ENCODE measurements at places on chromosomes 7 and 10. TPM values are rescaled to one million over a fixed set of nuclear protein-coding genes. Genes with fewer than 3 reads are reported as not detected.

Gene NXPH1
- polyA plus RNA-seq, result not detected

Gene ADCY1
- 2.2 TPM for polyA plus RNA-seq

Gene HMX3
- not detected for polyA plus RNA-seq

Gene GRID2IP
- polyA plus RNA-seq, result 0.05 TPM

Gene CFAP46
- polyA plus RNA-seq, result 1.00 TPM

Gene PALD1
- 2.8 TPM for polyA plus RNA-seq

Gene DKK1
- polyA plus RNA-seq, result 0.18 TPM

Gene AS3MT
- polyA plus RNA-seq, result 35.2 TPM

Gene C7orf25
- 6.1 TPM for polyA plus RNA-seq

Gene METTL27
- polyA plus RNA-seq, result 0.38 TPM

Gene DOCK1
- polyA plus RNA-seq, result 7.8 TPM

Gene GNGT1
- polyA plus RNA-seq, result not detected

Gene TUBB8
- not detected for polyA plus RNA-seq

Gene C10orf67
- polyA plus RNA-seq, result 0.27 TPM

DNA sequence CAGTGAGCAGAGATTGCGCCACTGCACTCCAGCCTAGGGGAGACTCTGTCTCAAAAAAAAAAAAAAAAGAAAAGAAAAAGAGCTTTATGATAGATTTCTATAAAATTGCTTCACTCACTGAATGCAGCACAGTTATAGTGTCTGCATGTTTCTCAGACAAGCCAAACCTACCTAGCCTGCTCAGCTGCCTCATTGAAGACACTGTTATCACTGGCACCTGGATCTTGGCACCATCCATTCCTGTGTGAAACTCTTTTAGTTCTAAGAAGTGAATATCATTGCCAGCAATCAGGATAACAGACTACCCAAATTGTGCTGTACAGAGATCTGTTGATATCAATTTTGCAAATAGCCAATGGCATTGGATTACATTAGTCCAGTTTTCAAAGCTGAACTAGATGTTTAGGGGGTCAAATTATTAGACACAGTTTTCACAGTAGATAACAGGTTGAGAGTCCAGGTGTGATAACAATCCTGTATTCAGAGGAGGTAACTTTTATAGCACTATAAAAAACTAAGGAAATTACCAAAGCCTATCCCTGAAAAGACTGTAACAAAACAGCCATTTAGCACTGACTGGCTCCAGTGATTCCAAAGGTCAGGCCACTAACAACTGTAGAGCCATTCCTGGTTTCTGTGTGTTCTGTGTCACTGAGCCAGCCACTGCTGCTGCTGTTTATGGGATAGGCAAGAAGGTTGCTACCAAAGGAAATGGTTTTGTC lies 17.1 kb downstream of the PDSS1 start:
- no peak for DNase-seq

- no peak for DNase-seq
Observed at GRCh38 chr10:124283949-124284250, 134.8 kb downstream of the OAT start.

DNA sequence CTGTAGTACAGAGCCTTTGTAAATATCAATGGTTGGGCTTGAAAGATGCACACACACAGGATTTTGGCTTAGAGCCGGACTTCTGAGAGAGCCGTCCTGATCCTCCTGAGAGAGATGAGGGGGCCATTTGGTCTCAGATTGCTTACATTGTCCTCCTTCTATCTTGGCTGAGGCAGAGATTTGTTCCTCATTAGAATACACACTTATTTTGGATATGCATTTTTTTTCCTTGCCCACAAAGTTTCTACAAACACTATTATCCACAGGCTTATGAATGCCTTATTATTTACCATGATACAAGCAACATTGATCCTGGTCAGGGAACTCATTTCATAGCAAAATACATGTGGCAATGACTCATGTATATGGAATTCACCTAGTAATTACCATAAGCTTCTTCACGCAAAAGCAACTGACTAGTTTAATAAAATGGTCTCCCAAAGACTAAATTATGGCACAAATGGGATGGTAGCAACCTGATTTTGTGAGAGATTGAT lies 175.3 kb downstream of the MDFIC start:
- DNase-seq, result no peak

DNA sequence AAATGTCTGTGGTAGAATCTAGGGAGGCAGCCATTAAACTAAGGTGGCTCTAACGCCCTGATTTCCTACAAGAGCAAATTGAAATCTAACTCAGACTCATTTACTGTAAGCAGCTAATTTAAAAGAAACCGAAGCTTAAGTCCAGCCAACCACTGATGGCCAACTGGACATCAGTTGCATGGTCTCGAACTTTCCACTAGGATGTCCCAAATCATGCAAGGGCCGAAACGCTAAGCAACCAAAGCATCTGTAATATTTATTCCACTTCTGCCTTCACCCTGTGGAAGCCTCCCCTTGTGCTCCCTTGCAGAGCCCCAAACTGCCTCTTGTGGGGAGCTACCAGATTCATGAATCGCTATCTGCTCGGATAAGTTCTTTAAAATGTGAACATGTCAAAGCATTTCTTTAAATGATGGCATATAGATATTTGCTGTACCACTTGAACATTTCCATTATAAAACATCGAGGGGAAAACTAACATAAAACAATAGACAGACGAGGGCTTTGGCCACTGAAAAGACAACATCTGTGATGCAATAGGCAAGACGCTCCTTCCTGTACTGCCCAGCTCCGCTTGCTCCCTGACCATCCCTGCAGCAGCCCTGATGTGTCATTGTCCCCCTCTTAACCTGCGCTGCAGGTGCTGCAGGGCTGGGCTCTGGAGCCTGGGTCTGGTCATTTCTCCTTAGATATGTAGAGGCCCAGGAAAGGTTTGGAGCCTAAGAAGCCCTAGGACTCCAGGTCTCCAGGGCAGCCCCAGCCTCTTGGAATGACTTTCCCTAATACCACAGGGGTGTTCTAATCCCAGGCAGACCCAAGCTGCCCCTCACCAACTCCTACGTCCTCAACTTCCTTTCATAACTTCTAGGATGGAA lies 2.9 kb upstream of the RBP3 start:
- DNase-seq, result no peak

DNA sequence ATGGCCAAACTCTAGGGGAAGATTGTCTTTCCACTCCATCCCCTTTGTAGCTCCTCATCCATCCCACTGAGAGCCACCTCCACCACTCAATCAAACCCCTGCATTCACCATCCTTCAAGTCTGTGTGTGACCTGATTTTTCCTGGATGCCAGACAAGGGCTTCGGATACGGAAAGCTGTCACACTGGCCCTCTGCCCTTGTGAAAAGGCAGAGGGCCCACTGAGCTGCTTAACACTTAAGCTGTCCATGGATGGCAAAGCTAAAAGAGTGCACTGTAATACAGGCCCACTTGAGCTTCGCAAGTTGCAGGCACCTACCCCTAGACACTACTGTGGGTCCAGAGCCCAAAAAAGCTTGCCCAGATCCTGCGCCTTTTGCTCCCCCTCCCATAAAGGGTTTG lies 237.2 kb downstream of the MAGI2 start:
- DNase-seq, result no peak

- no peak for DNase-seq
Observed at GRCh38 chr7:42617071-42617765, 294.7 kb downstream of the C7orf25 start.

- no peak for DNase-seq
Observed at GRCh38 chr10:78779339-78779955, 289.3 kb upstream of the ZMIZ1 start.

GRCh38 chr7:121079425-121080169 lies 91.1 kb downstream of the CPED1 start:
- DNase-seq, result no peak

DNA sequence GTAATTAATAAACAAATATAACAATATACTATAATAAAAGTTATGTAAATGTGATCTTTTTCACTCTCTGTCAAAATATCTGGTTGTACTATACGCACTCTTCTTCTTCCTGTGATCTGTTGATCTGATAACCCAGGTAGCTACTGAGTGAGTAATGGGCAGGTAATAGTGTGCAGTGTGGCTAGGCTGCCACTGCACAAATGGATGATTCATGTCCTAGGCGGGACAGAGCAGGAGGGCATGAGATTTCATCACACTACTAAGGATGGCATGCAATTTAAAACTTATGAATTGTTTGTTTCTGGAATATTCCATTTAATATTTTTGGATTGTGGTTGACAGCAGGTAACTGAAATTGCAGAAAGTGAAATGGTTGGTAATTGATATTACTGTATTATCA lies 44.5 kb downstream of the TAS2R16 start:
- no peak for DNase-seq

GRCh38 chr10:51137756-51138529 lies 63.7 kb downstream of the PRKG1 start:
- no peak for DNase-seq

DNA sequence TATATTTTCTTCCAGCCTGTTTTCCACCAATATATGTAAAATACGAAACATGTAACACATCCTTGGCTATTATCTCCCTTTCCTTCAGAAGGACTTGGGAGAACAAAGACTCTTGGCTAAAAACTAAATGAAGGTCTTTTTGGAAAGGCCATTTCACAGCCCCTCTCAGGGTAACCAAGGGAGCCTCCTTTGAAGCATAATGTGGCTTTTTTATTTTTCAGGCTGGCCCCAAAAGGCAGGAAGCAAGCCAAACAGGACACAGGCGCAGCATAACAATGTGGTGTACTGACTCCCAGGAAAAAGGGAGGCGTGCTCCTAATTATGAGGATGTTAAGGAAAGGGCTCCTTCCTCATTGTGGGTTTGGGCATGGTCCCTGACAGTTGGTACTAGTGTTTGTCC lies 30.3 kb upstream of the CCSER2 start:
- DNase-seq, result no peak

- no peak for DNase-seq
Observed at GRCh38 chr10:2851566-2851965, 215.8 kb upstream of the PFKP start.

GRCh38 chr7:42197451-42197850 lies 39.6 kb downstream of the GLI3 start:
- DNase-seq, result no peak

DNA sequence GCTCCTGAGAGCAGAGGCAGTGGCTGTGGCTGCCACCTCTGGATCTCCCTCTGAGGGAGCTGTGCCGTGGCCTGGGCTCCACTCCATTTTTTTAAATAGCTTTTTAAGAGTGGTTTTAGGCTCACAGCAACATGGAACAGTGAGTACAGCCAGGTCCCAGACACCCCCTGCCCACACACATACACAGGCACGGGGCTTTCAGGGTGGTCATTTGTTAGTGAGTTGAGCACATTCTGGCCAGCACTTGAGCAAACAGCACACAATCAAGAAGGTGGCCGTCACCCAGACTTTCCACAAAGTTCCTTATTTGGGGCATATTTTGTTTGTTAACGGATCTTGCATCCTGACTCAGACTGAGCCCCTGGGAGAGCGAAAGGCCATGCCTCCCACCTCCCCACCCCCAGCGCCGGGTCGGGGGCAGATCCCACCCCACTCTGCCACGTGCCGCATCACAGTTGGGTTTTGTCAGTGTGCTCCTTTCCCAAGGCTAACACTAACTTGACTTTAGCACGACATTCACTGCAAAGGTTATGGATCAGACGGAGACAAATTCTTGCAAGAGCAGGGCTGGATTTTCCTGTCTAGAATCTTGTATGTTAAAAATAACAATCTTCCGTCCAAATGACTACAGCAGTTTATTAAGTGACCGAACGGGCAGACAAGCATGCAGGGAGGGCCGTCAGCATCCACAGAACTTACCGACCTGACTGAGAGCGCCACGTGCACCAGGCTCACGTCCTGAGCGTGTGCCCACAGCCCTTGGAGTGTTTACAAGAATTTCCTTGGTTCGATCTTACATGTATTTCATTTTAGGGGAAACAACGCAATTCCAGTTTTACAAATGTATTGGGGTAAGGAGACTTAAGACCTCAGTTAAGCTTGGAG lies 156.5 kb upstream of the NPS start:
- no peak for DNase-seq

DNA sequence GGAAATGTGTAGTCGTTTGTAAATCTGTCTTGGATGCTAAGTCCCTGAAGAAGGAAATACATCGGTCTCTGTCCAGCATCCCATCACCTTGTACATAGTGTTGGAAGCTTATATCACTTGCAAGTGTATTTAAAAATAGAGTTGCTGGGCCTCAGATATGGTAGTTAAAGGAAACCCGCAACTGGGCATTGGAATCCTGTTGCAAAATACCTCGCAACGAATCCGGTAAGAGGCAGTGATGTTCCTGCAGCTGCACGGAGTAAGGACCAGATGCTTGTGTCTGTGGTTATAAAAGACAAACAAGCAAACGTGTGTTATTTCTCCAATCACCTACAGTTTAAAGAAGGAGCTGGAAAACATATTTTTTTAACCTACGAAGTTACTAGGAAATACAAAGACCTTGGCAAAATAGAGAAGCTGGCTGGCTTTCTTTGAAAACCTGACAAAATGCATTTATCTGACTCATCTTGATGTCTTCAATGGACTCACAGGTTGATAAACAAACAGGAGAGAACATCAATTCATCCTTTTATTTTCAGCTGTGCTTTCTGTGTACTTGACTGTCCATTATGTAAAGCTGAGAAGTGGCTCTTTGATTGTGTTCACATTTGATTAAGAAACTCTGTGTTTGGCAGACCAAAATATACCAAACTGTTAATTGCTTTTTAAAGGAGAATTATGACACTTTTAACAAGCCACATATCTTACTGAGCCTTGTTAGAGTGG lies 326.4 kb downstream of the SFMBT2 start:
- DNase-seq, result no peak

DNA sequence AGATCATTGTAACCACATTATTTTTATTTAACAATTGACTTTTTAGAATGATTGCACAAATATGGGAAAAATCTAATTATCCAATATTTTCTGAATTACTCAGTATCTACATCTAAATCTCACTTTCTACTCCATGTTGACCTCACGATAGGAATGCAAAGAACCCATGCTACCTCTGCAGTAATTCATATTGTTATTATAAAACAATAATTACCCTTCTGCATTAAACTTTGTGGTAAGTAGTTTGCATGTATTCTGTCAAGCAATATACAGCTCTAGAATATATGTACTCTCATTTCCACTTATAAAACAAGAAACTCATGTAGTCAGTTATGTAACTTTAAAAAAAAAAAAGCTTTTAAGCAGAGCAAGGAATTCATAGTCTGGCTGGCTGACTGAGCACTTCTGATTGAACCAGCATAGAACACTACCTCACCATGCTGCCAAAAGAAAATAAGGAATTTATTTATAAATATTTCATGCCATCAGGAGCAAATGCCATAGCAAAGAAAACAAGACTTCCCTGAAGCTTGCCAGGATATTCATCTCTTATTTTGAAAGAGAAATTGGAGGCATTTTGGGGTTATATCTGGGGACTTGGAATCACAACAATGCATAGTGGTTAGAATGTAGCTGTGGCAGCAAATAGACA lies 895.7 kb downstream of the XPNPEP1 start:
- no peak for DNase-seq

DNA sequence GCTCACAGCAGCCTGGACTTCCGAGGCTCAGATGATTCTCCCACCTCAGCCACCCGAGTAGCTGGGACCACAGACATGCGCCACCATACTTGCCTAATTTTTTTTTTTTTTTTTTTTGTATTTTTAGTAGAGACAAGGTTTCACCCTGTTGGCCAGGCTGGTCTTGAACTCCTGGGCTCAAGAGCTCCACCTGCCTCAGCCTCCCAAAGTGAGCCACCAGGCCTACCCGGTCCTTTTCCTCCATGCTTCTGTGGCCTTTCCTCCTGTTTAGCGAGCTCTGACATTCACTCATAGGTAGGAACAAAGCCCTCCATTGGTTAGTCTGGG lies 50.1 kb upstream of the SRPK2 start:
- DNase-seq, result no peak

- DNase-seq, result no peak
Observed at GRCh38 chr7:132541656-132542055, 34.6 kb downstream of the PLXNA4 start.

GRCh38 chr7:151724920-151725584 lies 151.9 kb downstream of the PRKAG2 start:
- no peak for DNase-seq

GRCh38 chr10:118800920-118801319 lies 46.1 kb upstream of the CACUL1 start:
- DNase-seq, result no peak
